ENCODE measurements at places on chromosomes 4 and X.

DNA sequence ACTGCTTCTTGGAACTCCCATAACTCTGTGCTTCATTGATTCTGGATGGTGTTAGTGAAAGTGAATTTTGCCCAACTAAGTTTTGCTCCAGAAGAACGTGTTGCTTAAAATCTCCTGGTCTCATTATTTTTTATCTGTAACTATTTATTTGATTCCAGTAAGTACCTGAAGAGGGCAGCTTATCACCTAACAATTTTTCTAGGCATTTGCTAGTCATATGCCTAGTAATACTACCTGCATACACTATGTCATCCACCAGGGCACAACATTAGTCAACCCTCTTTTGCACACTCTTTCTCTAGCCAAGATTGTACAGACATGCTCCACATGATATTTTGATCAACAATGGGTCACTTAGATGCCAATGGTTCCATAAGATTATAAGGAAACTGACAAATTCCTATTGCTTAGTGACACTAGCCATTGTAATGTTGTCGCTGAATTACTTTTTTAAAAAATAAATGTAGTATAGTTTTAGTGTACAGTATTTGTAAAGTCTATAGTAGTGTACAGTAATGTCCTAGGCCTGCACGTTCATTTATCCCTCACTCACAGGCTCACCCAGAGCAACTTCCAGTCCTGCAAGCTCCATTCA lies 499.9 kb upstream of the AADAT start:
- DNase-seq = no peak

- DNase-seq = no peak
Observed at GRCh38 chr4:153643406-153644383, 40.4 kb upstream of the TLR2 start.

GRCh38 chrX:136735601-136736000 lies 45.1 kb downstream of the ARHGEF6 start:
- DNase-seq = no peak

DNA sequence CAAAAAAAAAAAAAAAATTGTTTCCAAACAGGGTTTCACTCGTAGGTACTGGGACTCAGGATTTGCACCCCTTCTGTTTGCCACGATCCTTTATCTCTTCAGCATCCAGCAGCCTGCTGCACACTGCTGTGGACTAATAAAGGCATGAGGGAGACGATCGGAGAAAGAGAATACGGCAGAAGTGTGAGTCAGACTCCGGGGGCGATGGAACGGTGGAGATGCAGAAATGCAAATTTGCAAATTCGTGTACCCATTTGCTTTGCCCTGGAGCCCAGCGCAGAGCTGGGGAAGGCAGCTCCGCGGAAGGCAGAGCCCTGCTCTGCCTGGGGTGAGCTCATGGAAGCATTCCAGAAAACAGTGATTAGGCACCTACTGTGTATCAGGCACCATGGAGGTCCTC lies 270.3 kb downstream of the ASMT start:
- no peak for DNase-seq

DNA sequence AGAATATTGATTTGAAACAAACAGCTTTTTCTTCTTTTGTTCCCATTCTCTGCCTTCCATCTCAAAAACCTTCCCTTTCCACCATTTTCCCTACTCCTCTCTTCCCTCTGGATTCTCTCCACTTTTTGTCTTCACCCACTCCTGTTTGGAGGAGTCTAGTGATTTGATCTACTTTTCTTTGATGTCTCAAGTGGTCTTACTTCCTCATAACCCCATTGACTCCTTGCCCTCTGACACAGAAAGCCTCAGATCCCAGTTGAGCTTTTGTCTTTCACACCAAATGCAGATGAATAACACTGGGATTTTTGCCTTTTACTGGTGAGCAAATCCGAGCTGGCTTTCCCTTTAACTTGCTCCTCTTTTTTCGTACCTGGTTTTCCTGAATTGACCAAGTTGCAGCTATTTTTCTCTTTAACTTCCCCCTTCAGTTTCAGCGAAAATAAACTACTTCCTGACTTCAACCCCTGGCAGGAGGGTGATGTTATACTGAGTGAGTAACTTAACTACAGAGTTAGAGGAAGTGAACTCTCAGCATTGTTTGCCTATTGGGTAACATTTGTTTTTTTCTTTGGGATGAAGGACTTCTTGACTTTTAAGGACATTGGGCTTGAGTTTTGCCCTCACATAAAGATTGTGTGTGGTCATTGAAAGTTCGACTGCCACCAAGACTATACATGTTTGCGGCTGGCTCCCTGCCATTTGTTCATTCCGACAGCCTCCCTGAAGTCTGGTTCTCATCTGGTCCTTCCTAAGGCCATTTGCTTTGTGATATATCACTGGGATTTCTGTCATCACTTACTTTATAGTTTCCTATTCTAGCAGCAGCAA lies 392.8 kb upstream of the NR3C2 start:
- no peak for DNase-seq

- no peak for DNase-seq
Observed at GRCh38 chr4:39706334-39706733, 8.4 kb downstream of the UBE2K start.

Measured in vagina (tissue), 2 donors.